Kidney glomerular epithelial cell (primary cell): ENCODE measurements at places on chromosomes 11 and 22.

DNA sequence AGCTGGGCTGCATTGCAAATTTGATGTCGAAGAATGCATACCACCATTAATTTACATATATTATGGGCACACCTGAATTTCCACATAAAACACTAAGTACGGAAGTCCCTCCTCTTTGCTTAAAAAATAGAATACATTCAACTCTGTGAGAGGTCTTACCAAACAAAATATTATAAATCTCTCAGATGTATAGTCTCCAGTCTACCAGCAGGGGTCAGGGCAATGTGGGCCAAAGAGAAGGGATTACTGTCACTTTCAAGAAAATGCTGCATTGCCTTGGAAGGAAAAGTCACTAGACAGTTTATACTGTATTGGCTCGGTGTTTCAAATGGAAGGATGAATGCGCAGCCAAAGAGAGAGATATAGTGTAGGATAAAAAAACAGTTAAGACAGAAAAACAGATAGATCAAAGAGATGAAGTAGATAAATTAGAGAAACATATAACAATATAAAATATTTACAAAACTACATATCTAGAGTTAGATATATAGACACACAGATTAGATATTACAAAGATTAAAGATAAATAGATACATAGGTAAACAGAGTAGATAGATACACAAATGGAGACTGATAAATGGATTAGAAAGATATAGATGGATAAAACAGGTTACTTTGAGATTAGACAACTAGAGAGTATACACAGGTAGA lies 20.9 kb downstream of the SERGEF start:
- peak; percentile 15 for DNase-seq

GRCh38 chr11:64844330-64845128 lies at the start of gene CDC42BPG:
TSS of gene CDC42BPG (minus strand) at chr11:64844653. CDS start at chr11:64844569, 84 bp downstream.
- DNase-seq: peak; percentile 8

GRCh38 chr11:74000307-74001133 lies 8.4 kb downstream of the UCP3 start:
- no peak for DNase-seq

- no peak for DNase-seq
Measured at GRCh38 chr11:17343257-17343656, 8.3 kb upstream of the NCR3LG1 start.

DNA sequence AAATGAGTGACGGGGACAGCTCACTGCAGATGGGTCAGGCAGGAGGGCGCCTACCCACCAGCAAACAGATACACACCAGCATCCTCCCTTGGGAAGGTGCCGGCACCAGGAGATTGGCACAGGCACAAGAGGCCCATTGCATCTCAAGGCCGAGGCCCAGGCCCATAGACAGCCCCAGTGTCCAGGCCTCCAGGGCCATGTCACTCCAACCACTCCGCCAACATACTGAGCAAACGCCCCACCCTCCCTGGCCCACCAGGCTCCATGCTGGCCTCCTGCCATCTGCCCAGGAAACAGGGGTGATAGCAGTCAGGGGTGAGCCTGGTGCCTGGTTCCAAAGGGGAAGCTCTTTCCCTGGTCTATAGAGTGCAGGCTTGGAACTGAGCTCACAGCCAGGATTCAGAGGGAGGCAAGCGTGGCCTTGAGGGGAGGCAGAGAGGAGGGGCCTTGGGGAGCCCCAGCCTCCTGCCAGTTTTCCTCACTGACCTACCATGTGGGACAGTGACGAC lies 34.7 kb downstream of the PISD start:
- DNase-seq: no peak

DNA sequence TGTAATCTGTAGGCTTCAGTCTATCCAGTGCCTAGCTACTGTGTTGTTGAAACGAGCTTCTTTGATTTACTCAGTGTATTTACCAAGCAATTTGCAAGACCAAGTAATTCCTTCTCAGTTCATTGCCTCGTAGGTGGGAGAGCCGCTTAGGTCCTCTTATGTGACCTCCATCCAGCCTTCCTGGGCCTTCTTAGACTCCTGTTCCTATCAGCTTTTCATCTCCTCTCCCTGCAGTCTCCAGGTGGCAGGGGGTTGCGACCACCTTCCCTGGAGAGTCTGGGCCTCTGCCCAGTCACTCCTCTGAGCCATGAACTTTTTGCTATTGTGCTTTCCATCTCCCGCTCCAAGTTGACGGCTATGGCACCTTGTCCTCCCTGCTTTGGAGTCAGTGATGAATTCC lies 251.8 kb downstream of the KIRREL3 start:
- no peak for DNase-seq

DNA sequence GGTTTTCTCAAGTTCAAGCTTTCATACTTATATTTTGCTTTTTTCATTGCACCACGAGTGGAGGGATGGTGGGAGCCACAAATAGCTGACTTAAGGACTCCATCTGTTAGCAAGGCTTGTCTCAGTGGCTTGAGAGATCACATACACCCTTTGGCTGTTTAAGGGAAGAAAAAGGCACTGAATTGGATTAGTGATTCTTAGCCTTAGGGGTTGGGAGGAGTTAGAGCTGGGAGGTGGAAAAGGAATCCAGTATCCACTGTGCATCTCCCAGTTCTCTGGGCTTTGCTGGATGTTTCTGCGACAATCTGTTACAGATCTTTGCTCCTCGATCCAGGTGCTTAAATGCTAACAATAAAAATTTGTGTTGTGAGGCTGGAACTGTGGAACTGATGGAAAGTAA lies 593.6 kb downstream of the CNTN5 start:
- no peak for DNase-seq

GRCh38 chr22:50114221-50115021 lies 24.6 kb downstream of the MOV10L1 start:
- no peak for DNase-seq

DNA sequence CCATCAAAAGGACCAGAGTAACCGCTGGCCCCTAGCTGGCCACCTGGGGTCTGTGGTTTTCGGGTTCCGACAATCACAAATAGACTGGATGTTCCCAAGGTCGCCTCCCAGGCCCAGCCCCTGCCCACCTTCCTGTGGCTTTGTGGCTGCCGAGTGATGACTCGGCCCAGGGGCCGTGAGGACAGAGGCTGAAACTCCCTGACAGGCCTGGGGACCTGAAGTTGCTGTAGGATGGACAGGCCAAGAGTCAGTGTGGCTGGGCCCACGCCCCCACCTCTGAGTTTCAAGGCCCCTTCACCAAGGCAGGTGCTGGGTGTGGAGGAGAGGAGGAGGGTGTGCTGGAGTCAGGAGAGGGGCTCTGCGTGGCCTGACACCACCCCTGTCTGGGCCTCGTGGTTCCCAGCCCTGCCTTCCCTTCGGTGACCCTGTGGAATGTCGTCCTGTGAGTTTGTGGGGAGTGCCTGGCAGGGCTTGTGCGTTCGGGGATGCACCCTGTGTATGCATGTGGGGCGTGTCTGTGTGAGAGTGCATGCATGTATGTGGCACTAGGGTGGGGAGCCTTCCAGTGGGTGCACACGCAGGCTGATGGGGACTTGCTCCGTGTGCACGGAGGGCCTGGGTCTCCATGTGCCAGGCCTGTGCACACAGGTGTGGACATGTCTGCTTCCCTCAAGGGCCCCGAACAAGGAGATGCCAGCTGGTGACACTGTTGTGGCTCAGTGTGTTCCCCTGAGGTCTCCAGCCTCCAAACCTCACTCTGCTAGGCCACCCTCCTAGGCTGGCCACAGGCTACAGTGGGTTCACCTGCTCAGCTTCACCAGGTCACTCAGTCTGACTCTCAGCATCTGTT lies 8.4 kb upstream of the MGAT3 start:
- no peak for DNase-seq

DNA sequence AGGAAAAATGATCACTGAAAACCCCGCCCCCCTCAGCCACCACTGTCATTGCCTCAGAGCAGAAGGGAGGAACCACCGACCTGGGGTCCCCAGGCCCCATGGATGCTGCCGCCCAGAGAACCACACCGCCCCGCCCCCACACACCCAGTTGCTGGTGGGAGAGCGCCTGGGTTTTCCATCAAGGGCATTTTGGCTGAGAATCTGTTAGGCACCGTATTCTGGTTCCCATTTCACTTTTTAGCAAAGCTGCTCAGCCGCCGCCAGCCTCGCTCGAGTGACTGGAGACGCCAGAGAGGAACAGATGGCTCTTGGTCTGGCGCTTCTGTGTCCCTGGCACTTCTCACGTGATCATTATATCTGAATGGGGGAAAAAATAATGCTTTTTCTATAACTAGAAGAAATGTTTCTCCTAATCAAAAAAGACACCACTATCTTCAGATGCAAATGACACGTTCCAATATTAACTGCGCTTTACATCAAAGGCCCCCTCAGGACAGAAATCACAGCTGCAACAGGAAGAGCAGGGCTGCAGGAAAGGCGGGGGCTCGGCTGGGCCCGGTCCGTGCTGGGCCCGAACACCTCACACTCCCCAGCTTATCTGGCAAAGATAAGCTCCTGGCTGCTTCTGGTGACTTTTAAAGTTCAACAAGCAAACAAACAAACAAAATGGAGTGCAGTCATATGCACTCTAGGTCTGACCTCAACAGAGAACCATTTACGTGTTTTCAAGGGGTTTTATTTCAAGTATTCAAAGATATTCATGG lies 149.8 kb downstream of the MPPED1 start:
- DNase-seq: no peak

DNA sequence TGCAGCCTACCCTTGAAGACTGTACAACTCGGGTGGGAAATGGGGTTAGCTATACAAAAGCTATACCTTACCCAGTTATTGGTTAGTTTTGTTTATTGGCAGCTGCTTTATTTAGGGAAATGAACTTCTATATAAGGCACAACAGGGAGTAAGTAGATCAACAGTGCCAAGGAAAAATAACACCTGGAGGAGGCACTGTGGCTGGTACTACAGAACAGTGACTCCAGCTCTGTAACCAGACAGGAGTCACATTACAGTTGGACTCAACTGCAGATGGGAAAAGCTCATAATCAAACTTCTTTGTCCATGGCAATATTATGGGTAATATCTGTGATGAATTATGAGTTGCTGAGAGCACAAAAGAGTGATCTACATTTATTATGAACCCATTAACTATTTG lies 14.0 kb downstream of the P4HA3 start:
- no peak for DNase-seq

DNA sequence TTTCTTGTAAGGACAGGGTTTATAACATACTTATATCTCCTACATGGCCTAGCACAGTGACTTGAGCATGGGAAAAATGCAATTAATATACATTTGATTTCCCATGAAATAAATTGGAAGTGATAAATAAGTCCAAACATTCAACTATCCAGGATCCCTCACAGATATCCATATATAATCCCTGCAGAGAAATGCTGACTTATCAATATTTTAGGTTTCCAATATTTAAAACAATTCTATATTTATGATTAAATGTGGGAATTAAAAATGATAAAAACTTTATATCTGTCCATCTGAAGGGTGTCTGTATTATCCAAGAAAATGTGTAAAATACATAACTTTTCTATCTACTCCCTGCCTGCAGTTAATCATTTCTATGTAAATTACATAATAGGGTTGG lies 6.3 kb downstream of the OR10A4 start:
- DNase-seq: no peak

DNA sequence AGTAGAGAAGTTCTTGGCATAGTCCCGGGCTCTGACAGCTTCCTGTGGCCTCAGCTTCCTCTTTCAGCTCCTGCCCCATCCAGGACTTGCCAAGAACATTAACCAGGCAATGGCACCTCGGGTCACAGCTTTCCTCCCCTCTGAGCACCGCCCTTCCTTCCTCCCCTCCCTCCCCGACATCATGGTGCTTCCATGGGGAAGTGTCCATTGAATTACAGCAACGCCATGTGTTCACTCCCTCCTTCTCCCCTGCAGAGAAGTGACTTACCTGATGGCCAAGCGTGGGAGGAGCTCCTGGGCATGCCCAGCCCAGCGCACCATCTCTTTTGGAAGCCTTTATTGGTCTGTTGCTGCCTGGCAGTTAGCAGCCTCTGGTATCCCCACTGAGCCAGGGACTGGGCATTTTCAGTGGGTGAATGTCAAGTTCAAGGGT lies 25.8 kb upstream of the DAGLA start:
- no peak for DNase-seq

DNA sequence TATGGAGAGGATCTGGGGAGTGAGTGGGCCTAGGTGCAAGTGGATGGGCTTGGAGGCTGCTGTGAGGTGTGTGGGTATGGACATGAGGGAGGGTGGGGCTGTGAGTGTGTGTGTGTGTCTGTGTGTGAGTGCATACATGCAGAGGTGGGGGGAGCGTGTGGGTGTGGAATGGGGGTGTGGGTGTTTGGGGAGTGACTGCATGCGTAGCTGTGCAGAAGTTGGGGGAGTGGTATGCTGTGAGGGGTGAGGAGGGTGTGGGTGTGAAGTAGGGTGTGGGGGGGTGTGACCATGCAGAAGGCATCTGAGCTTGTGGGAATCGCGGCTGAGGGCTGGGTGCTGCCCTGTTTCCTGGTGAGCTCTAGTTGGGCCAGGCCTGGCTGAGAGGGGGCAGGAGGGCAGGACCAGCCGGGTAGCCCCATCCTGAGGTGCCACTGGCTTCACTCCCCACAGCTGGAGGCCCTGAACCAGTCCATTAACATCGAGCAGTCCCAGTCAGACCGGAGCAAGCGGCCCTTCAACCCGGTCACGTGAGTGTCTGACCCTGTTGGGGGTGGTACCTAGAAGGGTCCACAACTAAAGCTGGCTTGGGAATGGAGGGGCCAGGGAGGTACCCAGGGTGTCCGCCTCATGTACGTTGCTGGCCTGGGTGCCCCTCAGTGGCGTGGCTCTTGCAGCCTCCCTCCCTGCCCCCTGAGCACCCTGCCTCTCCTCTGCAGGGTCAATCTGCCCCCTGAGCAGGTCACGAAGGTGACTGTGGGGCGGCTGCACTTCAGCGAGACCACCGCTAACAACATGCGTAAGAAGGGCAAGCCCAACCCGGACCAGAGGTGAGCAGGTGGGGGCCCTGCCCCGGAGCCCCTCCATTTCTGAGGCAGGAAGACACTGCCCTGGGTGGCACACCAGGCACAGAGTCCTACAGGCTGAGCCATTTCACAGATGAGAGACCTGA lies 16.5 kb downstream of the TMEM258 start:
- DNase-seq: no peak

DNA sequence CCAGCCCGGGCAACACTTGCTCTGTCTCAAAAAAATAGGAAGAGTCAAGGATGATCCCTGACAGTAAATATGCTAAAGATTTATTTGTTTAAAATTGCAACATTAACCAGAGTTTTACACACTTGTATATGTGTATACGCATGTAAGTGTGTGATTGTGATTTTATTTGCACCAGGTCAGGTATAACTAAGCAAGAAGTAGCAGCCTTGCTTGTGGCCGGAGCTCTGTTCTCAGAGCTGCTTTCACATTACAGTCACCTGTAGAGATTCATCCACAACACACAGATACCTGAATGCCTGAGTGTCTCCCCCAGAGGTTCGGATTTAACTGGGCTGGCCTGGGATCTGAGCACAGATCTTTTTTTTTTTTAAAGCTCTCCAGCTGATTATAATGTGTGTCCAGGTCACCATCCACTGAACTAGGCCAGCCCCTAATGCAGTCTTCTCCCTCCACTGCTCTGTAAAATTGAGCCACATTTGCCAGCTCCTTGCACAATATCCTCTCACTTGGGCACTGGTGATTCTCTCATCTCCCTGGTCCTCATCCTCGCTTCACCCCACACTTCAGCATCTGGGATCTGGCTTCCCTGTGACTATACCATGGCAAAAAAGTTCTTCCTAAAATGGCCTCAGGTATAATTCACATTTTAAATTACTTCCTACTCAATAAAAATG lies 48.3 kb downstream of the LIF start:
- no peak for DNase-seq

- DNase-seq: no peak
Measured at GRCh38 chr11:76225122-76225611, 18.9 kb upstream of the WNT11 start.

GRCh38 chr22:35430897-35431322 lies 31.0 kb downstream of the MCM5 start:
- peak; percentile 93 for DNase-seq

- no peak for DNase-seq
Measured at GRCh38 chr22:32536352-32536751, 61.7 kb downstream of the FBXO7 start.
